ENCODE measurements at places on chromosomes 4 and X.

- no peak for DNase-seq
These were observed 1830.0 kb upstream of the AGA start for GRCh38 chr4:179272282-179272681.

DNA sequence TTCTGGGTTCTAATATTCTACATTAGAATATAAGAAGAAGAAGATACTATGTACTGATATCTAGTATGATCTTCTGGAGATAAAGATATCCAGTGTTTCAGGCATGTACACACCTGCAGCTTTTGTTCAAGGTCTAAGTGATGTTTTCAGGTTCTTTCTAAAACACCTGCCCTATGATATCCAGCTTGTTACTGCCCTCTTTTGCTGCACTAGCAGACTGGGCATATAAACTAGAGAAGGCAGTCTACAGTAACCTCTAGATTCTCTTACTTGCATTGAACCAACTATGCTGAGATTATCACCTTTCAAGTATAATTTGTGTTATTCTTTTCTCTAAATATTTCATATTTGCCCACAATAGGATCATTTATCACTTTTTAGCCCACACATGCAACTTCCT lies 1.9 kb upstream of the FRYL start:
- no peak for DNase-seq

DNA sequence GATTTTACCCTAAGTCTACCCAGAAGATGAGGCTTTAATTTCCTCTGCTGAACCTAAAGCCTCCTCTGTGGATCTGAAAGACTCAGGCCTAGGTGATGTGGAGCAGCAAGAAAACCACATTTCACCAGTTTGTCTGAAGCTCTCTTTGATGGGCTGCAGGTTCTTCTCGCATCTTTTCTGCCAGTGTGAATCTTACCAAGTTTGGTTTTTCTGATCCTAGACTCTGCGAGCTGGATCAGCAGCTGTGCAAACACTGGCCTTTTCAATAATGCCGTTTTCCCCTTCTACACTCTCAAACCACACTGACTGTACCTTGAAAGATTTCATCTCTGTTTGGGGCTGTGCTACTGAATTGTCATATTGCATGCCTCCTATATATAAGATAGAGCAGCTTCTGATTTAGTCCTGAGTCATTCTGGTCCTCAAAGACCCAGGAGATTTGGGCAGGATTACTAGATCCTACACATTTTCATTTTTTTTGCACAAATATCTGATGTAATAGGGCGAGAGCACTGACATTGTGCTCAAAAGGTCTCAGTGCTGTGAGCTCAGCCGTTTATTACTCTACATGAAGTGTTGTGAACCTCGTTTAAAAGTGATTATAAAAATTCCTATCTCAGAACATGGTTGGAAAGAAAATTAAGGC lies 133.6 kb upstream of the FAM9C start:
- DNase-seq: no peak

GRCh38 chrX:117998171-117998570 lies 118.4 kb downstream of the KLHL13 start:
- DNase-seq: peak; percentile 67

DNA sequence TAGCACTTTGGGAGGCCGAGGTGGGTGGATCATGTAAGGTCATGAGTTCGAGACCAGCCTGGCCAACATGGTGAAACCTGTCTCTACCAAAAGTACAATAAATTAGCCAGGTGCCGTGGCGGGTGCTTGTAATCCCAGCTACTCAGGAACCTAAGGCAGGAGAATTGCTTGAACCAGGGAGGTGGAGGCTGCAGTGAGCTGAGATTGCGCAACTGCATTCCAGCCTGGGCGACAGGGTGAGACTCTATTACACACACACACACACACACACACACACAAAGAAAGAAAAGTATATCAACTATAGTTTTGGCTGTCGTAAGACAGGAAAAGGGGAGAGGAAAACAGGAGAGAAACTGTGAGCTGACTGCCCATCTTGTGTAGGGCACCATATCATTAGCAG lies 171.7 kb downstream of the ADAMTS3 start:
- DNase-seq: peak; percentile 51

DNA sequence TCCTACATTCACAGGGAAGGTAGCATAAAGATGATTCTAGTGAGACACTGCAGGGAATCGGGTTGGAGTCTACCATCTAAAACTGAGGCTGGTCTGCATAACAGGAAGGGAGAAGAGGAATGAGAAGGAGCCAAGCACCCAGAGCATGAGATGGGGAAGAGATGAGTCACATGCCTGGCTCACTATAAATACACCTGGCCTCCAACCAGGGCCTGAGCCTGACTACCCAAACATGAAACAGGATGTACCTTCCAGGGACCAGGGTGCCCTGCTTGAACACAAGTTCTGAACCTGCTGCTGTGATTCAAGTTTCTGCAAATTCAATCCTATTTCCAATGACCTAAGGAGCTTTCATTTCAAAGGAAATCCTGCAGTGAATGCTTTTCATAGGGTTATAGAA lies 24.9 kb downstream of the CD99L2 start:
- peak; percentile 18 for DNase-seq

DNA sequence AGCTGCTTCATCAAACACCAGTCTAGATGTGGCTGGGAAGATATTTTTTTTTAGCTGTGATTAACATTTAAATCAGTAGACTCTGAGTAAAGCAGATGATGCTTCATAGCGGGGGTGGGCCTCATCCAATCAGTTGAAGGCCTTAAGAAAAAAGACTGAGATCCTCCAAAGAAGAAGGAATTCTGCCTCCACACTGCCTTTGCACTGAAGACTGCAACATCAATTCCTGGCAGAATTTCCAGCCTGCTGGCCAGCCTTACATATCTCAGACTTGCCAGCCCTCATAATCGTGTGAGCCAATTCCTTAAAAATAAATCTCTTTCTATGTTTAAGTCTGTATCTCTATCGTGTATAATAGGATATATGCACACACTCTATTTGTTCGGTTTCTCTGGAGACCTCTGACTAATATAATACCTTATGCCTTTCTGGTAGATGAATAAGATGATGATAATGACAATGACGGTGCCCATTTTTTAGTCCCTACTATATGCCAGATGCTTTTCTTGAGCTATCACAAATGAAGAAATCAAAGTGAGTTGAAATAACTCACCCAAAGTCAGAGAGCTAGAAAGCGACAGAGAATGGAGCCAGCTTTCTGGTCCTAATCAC lies 66.1 kb upstream of the SOD3 start:
- DNase-seq: no peak

DNA sequence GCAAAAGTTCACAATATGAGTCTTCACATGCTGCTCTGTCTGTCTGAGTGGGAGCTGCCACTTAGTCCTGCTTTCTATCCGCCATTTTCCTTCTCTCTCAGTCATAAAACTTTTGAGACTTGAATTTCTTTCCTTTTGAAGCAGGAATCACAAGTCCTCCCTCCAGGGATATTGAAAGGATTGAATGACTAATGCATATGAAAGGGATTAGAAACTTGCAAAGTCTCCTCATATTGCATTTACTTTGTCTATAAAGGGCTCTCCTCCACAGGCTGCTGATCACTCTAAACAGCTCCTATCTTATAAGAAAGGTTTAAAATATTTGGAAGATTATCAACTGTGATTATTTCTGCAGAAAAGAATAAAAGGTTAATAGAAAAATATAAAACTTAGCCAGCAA lies 879.1 kb downstream of the ARAP2 start:
- no peak for DNase-seq

GRCh38 chr4:151721916-151722315 lies 38.9 kb downstream of the GATB start:
- DNase-seq: no peak

- no peak for DNase-seq
These were observed 229.2 kb downstream of the GBA3 start for GRCh38 chr4:22921936-22922335.

DNA sequence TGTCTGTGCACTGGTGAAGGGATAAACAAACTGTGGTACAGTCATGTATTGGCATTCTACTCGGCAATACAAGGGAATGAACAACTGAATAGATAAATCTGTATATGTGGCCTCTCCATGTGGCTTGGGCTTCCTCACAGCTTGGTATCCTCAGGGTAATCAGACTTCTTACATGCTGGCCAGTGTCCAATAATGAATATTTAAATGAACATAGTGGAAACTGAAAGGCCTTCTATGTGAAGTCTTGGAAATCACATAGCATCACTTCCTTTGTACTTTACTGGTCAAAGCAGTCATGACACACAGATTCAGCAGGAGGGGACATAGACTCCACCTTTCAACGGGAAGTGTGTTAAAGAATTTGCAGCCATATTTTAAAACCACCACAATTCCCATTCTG lies 33.4 kb upstream of the GPR101 start:
- DNase-seq: no peak

DNA sequence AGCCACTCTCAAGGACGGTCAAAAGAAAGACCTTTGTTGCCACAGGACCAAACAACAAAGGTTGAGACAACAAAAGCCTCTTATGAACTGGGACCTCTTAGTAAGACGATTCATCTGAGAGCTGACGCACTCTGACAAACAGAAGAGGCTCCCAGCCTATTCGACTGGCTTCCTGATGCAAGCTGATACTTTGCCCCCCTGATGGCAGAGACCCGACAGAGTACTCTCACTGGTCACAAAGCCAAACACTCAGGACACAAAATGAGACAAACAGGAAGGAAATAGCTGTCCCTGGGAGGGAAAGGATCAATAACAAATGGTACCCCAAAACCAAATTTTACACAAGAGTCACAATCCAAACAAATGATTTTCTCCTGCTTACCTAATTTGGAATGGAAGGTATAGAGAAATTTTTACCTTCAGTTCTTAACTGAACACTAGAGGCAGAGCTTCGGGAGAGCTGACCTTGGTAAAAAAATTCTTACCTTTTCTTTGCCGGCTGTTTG lies 75.2 kb upstream of the PLAC8 start:
- DNase-seq: no peak

- DNase-seq: peak; percentile 96
These were observed 83.3 kb downstream of the DDIT4L start for GRCh38 chr4:100106982-100107381.

DNA sequence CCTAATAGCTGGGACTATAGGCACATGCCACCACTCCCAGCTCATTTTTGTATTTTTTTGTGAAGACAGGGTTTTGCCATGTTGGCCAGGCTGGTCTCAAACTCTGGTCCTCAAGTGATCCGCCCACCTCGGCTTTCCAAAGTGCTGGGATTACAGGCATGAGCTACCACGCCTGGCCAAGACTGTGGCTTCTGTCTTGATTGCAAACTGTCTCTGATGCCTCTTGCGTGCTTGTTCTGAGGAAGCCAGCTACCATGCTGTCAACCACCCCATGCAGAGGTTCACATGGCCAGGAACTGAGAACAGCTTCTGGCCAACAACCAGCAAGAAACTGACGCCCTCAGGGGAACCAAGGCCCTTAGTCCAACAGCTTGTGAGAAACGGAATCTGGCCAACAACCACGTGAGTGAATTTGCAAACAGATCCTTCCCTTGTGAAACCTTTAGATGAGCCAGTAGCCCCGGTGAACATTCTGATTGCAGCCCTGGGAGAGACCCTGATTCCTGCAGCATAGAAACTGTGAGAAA lies 71.2 kb downstream of the SUPT20HL2 start:
- peak; percentile 48 for DNase-seq

GRCh38 chr4:108117418-108118182 lies 51.1 kb downstream of the LEF1 start:
- peak; percentile 61 for DNase-seq

DNA sequence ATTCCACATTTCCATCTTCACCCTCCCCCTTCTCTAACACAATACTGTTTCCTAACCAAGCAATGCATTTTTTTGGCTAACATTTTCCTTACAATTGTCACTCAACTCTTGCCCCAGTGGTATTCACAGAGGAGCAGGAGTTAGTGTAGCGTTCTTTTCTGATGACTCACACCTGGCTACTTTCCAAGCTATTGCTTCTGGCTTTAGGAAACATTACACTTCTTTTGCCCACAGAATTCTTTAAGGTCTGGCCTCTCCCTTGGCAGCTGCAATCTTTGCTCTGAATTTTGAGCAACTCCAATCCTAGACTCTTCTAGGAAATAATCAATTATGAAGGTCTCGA lies 27.5 kb upstream of the PDGFC start:
- DNase-seq: peak; percentile 99

DNA sequence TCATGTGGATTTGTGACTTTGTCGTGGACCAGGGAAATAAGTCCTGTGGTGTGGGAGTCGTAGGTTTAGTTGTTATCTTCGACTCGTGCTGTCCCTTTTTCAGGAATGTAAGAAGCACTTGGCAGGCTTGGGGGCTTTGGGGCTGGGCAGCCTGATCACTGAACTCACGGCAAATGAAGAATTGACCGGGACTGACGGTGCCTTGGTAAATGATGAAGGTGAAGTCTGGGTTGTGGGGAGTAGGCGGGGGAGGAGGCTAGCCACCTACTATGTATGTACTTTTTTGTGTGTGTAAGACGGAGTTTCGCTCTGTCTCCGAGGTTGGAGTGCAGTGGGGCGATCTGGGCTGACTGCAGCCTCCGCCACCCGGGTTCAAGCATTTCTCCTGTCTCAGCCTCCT lies 1.2 kb downstream of the TAF1 start:
- DNase-seq: no peak

DNA sequence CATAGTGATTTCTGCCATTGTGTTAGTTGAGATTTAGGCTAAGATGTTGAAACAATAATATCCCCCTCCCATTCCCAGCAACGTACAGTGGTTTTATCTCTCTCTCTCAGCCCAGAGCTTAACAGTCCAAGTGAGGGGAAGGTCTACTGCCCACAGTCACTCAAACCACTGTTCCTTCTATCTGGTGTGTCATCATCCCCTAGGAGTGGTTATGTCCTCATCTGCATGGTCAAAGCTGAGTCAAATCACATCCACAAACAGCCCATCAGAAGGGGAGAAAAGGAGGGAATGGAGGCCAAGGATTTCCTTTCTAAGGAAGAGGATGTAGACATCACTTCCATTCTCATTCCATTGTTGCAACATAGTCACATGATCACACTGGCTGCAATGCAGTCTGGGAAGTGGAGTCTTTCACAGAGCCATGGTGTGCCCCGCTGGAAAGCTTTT lies 42.8 kb upstream of the CHRNA9 start:
- peak; percentile 70 for DNase-seq

DNA sequence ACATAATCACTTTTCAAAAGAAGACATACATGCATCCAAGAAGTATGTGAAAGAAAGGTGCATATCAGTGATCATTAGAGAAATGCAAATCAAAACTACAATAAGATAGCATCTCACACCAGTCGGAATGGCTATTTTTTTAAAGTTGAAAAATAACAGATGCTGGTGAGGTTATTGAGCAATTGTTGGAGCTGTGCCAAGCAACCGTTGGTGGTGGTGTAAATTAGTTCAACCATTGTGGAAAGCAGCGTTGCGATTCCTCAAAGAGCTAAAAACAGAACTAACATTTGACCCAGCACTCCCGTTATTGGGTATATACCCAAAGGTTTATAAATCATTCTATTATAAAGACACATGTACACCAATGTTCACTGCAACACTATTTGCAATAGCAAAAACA lies 14.2 kb downstream of the COX7B2 start:
- DNase-seq: no peak

- no peak for DNase-seq
These were observed 111.6 kb upstream of the ENPP6 start for GRCh38 chr4:184329235-184329634.
